ENCODE measurements at places on chromosomes 12 and 14.
A peak's percentile ranks its signal among the peaks of the same experiment; 100 is the strongest.

DNA sequence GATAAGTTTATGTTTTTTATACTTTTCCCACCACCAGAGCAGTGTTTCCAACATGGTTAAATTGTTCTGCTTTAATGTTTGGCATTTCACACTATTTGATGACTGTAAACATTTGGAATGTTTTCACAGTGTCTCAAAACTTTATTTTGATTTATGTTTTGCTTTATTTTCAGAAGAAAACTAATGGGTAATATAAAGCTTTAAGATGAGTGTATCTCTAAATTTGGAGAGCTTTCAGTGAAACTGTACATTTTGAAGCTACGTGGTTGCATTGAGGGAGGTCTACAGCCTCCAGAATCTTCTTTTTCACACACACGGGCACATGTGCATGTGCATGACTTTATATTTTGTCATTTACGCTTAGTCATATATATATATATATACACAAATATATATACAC is 10.7 kb downstream of the BICD1 start:
- DNase-seq = no peak

- DNase-seq = no peak
These were observed 47.2 kb downstream of the PEBP1 start for GRCh38 chr12:118183155-118183554.

GRCh38 chr14:61954306-61954705 is 192.1 kb downstream of the SNAPC1 start:
- no peak for DNase-seq

DNA sequence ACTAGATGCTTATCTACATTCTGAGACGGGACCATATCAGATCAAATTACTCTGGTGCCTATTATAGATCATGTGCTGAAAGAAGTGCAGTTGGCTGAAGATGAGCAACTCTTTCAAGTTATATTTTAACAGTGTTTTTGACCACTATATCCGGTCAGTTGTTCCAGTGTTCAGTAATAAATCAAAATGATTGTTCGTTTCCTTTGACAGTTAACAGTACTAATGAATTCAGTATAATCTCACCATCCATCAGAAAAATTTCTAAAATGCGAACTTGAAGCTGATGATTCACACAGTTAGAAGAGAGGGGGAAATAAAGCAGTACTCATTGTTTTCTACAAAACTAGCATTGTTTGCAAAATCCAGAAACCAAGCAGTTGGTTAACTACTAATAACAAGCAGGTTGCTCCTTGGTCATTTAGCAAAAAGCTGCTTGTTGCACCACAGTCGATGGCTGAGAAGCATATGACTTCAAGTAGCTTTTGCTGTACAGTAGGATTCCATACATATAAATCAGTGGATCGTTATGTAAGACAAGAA is 2.3 kb downstream of the RPS6KA5 start:
- no peak for DNase-seq

DNA sequence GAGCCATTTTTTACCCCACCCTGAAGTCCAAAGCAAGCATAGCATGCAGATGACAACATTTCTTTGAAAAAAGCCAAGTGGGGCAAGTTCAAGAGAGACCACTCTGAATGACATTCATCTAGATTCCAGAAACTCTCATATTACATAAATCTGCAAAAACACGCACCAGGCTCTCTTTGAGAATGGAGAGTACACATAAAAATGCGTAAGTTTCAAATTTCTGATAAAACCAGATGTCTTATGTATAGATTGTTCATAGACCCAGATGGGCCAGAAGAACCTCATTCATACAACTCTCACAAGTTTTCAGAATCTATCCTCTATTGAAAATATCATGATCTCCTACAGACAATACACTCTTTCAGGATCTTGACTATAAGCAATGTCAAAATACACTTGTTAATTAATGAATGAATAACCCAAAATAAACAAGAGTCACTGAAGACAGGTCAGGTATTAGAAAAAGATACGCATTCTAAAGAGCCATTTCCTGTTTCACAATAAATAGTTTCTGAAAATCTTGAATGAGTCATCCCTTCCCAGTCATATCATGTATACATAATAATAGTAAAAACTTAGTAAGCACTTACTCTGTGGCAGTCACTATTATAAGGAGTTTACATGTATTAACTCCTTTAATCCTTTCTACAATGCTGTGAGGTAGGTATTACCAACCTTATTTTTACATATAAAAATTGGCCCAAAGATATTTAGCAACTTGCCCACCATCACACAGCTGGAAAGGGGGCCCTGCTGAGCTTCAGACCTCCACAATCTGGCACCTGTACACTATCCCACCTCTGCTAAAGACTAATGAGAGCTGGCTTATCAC is 72.0 kb downstream of the PPP2R5E start:
- peak; percentile 30 for DNase-seq

DNA sequence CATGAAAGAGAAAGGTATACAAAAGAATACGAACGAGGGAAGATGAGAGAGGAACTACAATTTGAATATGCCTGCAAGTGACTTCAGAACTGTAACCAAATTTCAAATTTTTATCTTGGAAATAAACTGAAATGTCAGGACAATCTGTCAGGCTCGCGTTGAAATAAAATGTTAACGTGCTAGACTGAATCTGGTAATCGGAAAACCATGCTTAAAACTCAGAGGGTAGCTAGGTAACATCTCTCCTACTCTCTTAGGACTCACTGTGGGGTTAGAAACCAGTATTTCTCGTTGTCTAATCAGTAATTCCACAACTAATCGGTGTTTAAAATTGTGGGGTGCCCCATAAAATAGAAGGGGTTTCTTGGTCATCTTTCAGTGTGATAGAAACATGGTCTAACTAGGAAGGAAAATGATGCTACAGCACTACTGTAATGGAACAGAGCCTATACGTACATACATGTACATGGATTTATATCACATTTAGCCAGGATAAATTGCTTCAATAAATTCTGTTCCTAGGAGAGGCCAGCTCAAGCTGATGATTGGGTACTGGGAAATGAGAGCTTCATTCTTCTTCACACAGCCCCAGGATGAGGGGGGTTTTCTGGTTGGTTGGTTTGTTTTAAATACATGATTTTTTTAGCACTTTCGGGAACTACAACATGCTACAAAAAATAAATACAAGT is 23.9 kb downstream of the ATF7 start:
- no peak for DNase-seq

DNA sequence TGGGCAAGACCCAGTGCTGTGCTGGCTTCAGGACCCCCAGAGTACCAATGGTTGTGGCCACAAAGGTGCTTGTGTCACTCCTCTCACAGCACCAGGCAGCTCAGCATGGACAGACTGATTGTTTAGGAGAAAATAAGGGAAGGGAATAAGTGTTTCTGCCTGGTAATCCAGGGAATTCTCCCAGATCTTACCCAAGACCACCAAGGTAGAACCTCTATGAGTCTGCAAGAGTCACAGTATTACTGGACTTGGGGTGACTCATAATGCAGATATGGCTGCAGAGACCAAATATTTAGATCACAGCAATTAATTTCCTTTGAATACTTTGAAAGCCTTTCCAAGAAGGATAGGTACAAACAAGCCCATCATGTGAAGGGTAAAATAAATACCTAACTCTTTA is 1178.3 kb upstream of the FLRT2 start:
- DNase-seq = no peak

DNA sequence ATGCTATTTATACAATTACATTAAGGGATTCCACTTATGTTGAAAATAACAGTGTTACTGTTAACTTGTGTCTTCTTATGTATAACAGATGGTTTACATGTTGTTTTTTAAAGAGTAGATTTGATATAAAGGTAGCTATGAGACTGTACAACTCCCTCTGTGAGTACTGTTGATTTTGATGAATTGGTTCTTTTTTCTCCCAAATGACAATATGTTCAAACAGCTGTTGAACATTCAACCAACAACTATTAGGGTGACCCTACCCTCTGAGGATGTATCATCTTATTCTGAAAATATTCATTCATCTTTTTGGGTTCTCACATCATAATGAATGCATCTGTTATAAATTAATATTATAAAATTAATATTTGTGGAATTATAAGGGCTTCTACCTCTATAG is 456.9 kb upstream of the MGAT4C start:
- no peak for DNase-seq

DNA sequence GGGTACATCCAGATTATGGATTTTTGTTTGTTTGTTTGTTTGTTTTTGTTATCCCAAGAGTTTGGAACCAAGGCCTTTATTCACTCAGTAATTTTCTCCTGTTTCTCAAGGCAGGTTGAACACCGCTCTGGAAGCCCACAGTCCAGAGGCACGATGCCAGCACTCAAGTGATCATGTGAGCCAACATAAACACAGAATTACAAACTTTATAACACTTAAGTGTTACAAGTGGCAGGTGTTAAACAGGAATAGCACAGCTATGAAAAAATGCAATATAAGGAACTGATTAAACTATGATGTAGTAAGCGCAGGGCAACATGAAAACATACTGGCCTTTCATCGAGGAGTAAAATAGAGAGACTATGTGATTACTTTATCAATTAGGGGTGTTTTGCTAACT is 1885.8 kb upstream of the SEL1L start:
- no peak for DNase-seq

- no peak for DNase-seq
These were observed 129.3 kb upstream of the RASSF8 start for GRCh38 chr12:25829192-25829591.

DNA sequence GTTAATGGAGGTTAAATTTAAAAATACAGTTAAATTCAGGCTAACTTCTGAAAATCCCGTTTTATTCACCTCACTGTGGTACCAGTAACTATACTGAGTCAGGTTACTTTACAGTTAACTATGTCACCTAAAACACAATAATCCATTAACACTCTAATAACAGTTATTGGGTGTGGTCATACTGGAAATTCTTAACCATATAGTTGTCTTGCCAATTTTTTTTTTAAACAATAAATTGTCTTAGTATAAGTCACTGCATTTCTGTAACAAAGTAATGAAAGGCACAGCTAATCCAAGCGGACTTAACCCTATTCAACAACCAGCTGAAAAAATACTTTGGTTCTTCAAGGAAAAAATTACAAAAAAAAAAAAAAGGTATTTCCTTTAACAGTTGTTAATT is 16.2 kb upstream of the PHLDA1 start:
- DNase-seq = no peak

DNA sequence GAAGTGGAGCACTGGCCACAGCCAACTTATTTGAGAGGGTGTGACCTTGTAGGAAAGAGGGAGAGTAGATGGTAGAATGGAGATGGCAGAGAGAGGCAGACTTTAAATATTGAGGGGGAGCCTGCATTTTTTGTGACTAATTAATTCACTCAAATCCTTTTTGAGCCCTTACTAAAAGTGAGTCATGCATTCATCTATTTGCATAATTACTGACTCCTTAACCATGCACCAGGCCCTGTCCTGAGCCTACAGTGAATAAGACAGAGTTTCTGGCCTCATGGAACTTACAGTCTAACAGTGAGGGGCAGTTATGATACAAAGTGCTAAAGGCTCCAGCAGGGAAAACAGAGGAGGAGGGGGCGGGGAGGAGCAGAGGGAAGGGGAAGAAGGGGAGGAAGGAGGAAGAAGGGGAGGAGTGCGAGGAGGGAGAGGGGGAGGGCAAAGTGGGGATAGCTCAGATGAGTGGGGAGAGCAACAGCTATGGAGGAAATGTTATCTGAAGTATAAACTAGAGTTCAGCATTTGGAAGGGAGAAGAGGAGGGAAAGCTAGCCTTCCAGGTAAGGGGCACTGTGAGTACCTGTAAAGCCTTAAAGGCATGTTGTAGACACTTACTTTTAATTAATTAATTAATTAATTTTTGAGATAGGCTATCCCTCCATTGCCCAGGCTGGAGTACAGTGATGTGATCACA is 7.5 kb upstream of the CTDSP2 start:
- DNase-seq = no peak

GRCh38 chr12:129693731-129694130 is 210.1 kb downstream of the TMEM132D start:
- no peak for DNase-seq

DNA sequence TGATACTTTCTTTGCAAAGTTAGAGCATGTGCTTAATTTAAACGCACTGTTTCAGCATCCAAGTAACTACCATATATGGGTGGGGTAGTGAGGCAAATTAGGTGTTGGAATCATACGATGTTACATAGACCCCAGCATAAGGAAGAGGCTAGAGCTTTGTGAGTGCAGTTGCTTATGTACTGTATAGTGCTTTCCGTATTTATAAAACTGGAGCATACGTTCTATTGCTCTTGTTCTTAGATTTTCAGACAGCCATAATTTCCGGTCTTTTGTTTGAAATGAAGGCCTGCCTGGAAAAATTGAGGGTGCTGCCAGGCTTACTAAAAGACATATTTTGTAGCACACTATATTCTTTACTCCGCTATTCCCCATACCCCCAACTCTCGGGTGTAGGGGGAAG is 335.7 kb downstream of the FOXG1 start:
- no peak for DNase-seq

- DNase-seq = no peak
These were observed 461.0 kb downstream of the FOXG1 start for GRCh38 chr14:29227631-29228030.

DNA sequence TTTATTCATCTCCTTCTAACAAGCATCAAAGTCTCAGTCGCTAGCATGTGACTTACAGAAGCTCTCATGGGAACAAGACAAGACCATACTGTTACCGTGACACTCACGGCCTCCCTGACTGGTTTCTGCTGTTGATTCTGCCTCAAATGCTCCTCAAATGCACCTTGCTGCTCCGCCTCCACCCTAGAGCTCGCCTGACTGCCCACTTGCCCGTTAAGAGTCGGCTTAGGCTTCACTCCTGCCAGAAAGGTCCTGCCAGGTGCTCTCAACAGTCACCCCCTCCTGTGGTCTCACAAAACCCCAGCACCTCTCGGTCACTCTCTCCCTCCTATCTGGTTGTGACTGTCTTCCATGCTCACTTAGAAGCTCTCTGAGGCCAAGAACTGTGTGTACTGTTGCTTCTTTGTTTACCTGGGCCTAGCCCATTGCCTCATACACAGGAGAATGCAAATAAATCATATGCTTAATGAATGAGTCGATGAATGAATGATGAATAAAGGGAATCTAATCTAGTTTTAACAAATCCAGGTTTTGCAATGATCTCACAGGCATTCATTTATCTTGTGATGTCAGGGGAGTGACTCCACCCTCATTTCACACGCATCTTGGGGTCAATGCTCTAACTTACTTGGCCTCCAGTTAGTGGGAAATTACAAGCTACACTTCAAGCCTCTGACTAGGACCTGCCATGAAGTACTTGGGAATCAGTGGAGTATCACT is 41.3 kb downstream of the SSH1 start:
- no peak for DNase-seq

DNA sequence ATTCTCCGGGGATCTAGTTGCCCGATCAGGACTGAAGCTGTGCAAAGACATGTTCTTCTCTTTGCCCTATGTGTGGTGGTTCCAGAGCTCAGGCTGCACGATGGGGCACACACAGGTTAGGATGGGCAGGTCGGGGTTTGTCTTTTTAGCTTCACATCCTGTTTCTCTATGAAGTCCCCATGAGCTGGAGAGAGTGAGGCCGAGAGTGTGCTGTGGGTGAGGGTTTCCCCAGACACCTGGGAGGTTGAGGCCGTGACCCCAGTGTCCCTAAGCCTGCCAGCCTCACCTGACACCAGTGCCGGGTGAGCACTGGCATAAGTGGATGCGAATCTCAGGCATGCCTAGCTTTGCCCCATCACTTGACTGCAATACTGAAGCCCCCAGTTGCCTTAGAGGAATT is 32.9 kb upstream of the IGF1 start:
- no peak for DNase-seq

All from CD14-positive monocyte (primary cell).